Lower leg skin (tissue), 4 donors: ENCODE measurements at places on chromosomes 6 and 20. TPM values are rescaled to one million over a fixed set of nuclear protein-coding genes. Genes with fewer than 3 reads are reported as not detected.
A peak's percentile ranks its signal among the peaks of the same experiment; 100 is the strongest.

Gene HLA-DMB
- 15.3 TPM for total RNA-seq

Gene RSPO4
- 0.59 TPM for total RNA-seq

Gene LY6G5C
- not detected for total RNA-seq

Gene DDX43
- 0.89 TPM for total RNA-seq

Gene LTB
- not detected for total RNA-seq

Gene SGK2
- total RNA-seq, result 13.6 TPM

Gene CYP39A1
- total RNA-seq, result 31.4 TPM

Gene HLA-DRB5
- total RNA-seq, result 1.4 TPM

- no peak for DNase-seq
These were observed 78.1 kb downstream of the PPP1R3G start for GRCh38 chr6:5163247-5163646.

GRCh38 chr6:105983763-105984162 lies 102.4 kb upstream of the PRDM1 start:
- DNase-seq, result no peak

DNA sequence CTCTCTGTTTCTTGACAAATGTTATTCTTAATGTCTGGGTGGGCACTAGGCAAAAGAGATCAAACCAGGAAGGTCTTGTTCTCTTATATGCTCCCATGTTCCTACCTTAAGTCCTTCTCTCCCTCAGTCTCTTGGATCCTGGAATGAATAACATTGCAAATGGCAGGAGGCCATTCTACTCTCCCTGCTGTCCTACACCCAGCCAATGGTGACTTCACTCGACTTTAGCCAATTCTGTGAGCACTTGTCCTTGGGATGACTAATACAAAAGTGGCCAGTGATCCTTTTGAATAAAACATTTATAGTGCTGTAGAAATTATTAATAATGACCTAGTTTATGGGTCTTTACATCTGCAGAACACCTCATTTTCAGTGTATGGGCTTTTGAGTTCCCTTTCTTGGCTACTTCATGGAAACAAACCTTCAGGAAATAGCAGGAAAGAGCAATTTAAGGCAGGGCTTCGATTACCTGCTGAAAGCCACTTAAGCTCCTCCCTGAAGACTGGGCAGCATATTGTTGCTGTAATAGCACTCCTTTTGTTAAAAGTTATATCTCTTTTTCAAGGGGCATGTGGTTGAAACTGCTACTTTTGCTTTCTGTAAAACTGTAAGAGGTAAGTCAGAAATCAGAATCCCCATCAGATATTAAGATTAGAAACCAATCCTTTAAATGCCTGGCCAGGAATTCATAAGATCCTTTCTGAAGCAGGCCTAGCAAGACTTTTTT lies 10.5 kb downstream of the OTOR start:
- DNase-seq, result no peak

- DNase-seq, result no peak
These were observed 19.2 kb downstream of the HMGN3 start for GRCh38 chr6:79215213-79215824.

- no peak for DNase-seq
These were observed 11.5 kb upstream of the DACT2 start for GRCh38 chr6:168331058-168331457.

GRCh38 chr6:91097364-91097763 lies 510.5 kb upstream of the MAP3K7 start:
- DNase-seq, result no peak

DNA sequence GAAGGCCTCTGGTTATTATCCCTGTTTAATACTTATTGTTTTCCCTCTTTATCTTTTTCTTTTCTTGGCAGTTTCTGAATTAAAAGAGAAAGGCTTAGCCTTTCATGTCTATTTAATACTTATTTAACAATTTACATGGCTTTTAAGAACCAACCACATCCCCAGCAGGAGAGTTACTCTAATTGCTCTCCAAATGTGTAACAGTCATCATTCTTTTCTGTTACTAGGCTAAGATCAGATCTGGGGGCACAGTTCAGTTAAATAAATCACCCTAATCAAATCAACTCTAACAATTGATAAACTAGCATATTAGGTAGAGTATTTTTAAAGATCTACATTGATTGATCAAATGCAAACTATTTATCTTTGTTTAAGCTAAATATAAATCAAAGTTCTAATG lies 54.1 kb upstream of the NT5E start:
- no peak for DNase-seq

DNA sequence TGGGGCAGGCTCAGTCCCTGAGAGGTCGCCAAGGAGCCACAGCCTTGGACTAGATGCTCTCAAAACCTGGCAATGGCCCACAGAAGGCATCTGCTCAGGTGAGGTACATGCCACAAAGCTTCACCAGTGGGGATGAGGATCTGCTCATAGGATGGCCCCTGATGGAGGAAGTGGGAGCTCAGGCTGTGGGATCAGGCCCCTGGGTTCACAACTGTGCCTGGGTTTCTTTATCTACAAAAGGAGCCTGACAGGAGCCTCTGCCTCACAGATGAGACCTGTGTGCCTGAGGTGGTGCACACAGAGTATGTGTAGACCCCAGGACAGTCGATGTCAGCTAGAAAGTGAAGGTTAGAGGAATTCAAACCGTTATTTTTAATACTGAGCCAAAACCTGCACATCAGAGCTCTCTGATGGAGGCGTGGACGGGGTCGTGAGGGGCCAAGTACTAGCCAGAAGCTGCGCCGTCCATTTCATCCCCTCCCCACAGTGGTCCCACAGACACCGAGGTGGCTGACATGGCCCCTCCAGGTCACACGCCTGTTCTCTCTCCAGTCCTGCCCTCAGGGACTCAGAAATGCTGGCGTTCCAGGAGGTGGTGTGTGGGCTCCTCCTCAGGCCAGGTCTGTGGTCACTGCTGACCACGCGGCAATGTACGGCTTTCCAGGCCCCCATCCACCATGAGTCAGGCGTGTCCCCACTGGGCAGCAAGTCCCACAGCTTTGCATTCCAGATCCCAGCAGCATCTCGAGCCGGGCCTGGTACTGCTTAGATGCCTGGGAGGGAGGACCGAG lies 33.3 kb downstream of the NTSR1 start:
- no peak for DNase-seq

- DNase-seq, result peak; percentile 56
These were observed 112.6 kb downstream of the PLCB1 start for GRCh38 chr20:8244637-8245036.

- no peak for DNase-seq
These were observed 195.0 kb downstream of the CD83 start for GRCh38 chr6:14312587-14312986.

DNA sequence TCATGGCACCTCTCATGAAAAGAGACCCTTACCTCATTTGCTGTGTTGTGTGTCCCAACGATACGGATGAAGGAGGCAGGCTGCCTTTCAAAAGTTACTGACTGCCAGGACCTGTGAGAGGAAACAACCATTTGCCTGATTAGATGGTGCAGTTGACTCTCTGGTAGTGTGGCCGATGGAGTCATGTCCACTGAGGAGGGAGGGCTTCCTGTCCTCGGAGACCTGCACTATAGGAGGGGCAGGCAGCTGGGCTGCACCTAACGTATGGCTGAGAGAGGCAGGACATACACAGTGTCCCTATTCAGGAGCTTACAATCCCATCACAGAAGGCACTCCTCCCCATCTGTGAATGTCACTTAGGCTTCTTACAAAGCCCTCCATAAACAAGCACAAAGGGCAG lies 373.0 kb downstream of the ZFAND3 start:
- DNase-seq, result no peak

DNA sequence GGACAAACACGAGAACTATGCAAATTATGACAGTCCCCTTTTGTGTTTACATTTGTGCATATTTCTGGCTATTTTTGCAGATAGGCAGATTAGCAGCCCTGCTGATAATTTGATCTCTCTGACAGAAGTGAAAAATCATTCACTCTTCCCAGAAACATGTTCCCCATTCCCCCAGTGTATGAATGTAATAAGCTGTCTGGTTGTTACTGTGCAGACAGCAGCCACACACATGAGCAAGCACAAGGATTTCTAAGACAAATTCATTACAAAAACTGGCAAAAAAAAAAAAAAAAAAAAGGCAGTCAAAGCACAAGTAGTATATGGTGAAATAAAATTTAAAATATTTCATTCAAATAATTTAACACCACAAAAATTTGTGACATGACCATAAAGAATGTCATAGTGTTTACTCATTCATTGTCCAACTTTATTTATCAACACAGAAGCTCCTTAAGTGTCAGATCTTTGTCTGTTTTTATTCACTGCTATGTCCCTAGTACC lies 95.5 kb upstream of the VGLL2 start:
- no peak for DNase-seq

GRCh38 chr6:24906314-24906713 lies 29.4 kb downstream of the RIPOR2 start:
- no peak for DNase-seq

DNA sequence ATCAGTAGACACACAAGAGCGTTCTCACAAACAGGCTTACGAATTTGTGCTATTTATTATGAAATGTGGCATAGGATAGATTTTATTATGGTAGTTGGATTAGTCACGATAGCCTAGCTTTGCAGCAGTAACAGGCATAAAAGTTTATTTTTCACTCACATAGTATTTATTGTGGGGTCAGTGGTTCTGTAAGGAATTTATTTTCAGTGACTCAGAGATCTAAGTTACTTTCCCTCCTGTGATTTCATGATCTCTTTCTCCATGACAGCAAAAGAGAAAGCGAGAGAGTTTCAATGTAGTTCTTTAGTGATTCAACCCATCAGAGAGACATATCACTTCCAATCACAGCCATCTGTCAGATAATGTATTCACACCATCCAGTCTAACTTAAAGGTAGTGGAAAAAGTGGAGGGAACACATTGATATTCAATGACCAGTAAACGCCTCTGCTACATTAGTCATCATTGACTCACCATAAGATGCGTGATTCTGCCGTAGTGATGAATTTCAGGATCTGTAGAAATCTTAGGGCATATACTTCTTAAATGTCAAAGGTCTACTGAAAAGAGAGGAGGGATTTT lies 605.5 kb downstream of the HDGFL1 start:
- no peak for DNase-seq

- no peak for DNase-seq
These were observed 25.3 kb downstream of the DUSP22 start for GRCh38 chr6:317448-318144.

GRCh38 chr6:107045826-107046675 lies 18.1 kb downstream of the MTRES1 start:
- DNase-seq, result no peak

GRCh38 chr6:24494821-24495795 lies at the start of gene ALDH5A1:
Gene ALDH5A1 (plus strand): TSS chr6:24494969. CDS start chr6:24494997, 28 bp downstream.
- DNase-seq, result peak; percentile 38

DNA sequence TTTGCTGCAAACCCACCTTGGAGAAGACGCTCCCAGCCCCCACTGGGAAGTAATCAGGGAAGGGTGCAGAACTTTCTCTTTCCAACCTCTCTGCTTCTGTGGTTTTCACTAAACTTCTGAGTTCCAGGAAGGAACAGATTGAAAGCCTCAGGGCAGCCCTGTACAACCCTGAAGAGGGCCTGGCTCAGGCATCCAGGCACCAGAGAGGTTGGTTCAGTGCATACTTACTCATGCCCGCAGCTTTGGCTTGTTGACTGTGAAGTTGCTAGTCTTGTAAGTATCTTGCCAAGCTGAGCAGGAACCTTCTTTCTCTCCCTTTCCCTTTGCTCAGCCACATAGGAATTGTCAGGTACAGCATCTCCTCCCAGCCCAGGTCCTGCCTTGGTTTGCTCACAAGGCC lies 272.2 kb upstream of the FOXQ1 start:
- no peak for DNase-seq

DNA sequence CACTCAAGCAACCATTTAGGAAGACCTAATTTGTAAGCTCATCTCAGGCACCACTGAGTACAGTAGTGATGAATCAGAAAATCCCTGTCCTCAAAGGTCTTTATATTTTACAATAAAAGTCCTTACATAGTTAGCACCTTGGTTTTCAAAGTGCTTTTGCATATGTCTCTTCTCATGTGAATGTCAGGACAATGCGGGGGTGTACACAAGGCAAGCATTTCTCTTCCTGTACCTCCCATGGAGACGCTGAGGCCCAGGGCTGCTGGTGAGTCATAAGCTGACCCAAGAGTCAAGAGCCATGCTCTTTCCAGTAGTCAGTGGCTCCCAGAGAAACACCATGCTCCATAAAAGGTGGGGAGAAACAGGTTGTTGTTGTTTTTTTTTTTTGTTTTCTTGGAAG lies 174.0 kb downstream of the GJA10 start:
- DNase-seq, result no peak

DNA sequence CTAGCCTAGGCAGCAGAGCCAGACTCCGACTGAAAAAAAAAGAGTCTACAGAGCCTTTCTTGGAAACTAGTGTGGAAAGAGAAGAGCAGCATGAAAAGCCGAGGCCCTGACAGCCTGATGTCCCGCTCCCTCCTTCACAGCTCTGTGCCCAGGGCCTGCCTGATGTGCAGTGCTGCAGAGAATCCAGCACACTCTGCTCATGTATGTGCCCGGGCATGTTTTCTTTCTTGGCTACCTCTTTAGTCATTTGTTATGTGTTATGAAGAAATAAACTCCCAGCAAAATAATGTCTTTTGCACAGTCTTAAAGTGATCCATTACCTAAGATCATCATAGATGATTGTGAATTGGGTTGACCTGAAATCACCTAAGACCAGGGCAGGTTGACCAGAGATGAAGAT lies 78.1 kb upstream of the EZR start:
- DNase-seq, result no peak

GRCh38 chr6:40054186-40054585 lies 119.9 kb upstream of the MOCS1 start:
- no peak for DNase-seq

DNA sequence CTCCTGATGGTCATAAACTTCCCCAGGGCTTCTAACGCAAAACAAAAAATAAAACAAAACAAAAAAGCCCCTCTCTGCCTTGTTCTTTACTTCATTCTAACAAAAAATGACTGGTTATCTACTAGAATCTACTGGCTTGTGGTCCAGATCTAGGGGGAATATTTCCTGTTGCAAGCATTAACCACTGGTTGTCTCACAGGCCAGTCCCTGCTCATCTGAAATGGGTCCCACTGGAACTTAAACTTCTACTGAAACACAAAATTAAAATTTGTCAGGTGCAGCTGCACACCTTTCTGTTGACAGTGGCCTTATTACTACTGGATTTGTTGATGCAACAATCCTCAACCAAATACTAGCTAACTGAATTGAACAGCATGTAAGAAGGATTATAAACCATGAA lies 5.5 kb downstream of the SIRPG start:
- no peak for DNase-seq

- DNase-seq, result no peak
These were observed 12.2 kb upstream of the ANKEF1 start for GRCh38 chr20:10022625-10023024.

GRCh38 chr6:158109748-158110147 lies 58.3 kb downstream of the SERAC1 start:
- DNase-seq, result no peak
